Pericardium fibroblast (primary cell): ENCODE measurements at places on chromosomes 5 and 9. TPM values are rescaled to one million over a fixed set of nuclear protein-coding genes. Genes with fewer than 3 reads are reported as not detected.

Gene CDC20B
- total RNA-seq, result not detected in 2 replicates

Gene OR13C8
- not detected in 2 replicates for total RNA-seq

Gene PTGDS
- 304 and 428 TPM in 2 replicates for total RNA-seq

Gene LECT2
- total RNA-seq, result not detected in 2 replicates

Gene WNT8A
- total RNA-seq, result not detected in 2 replicates

Gene BRD8
- 20.6 and 22.8 TPM in 2 replicates for total RNA-seq

Gene CCL28
- 1.3 and 3.1 TPM in 2 replicates for total RNA-seq

Gene PNPLA7
- 0.23 and 1.6 TPM in 2 replicates for total RNA-seq

Gene SIMC1
- 6.4 and 9.3 TPM in 2 replicates for total RNA-seq

Gene SLC6A3
- total RNA-seq, result not detected in 2 replicates

Gene TEX48
- total RNA-seq, result not detected in 2 replicates

Gene RIGI
- total RNA-seq, result 3.3 and 3.5 TPM in 2 replicates

Gene PTPN3
- total RNA-seq, result 0.23 and 7.1 TPM in 2 replicates

Gene PLAC8L1
- total RNA-seq, result not detected in 2 replicates

Gene ADAMTSL1
- total RNA-seq, result 14.8 and 37.4 TPM in 2 replicates

Gene IQGAP2
- total RNA-seq, result 0.68 and 3.6 TPM in 2 replicates

Gene IL5
- not detected in 2 replicates for total RNA-seq

Gene TUSC1
- total RNA-seq, result 18.3 and 26.0 TPM in 2 replicates

Gene COL15A1
- total RNA-seq, result 1.8 and 3.2 TPM in 2 replicates

Gene CNTNAP3B
- total RNA-seq, result 2.7 and 4.8 TPM in 2 replicates

Gene INVS
- total RNA-seq, result 19.8 and 26.6 TPM in 2 replicates

Gene LRRC19
- total RNA-seq, result not detected in 2 replicates

Gene LHX6
- total RNA-seq, result not detected in 2 replicates

Gene CCDC183
- 0.35 TPM in 1 of 2 replicates, not detected in the other for total RNA-seq

Gene MYO10
- total RNA-seq, result 18.0 and 29.5 TPM in 2 replicates

Gene PLCXD3
- total RNA-seq, result 11.1 and 25.0 TPM in 2 replicates

Gene NR2F1
- 46.8 and 175 TPM in 2 replicates for total RNA-seq

Gene ISL1
- total RNA-seq, result not detected in 2 replicates

Gene SLC34A1
- total RNA-seq, result not detected in 2 replicates

Gene NSG2
- total RNA-seq, result not detected in 2 replicates

Gene FBXW11
- total RNA-seq, result 30.6 and 56.7 TPM in 2 replicates

Gene CRHBP
- total RNA-seq, result not detected in 2 replicates

Gene S1PR3
- total RNA-seq, result 28.1 and 43.0 TPM in 2 replicates

Gene CNTLN
- 5.4 and 5.5 TPM in 2 replicates for total RNA-seq

Gene GPR21
- 0.70 and 1.5 TPM in 2 replicates for total RNA-seq

Gene CDX1
- 0.12 and 0.60 TPM in 2 replicates for total RNA-seq

Gene CYSRT1
- 0.17 TPM in 1 of 2 replicates, not detected in the other for total RNA-seq

Gene DNAI1
- not detected in 2 replicates for total RNA-seq

Gene SLC46A2
- not detected in 2 replicates for total RNA-seq

Gene GZMA
- total RNA-seq, result not detected in 2 replicates
